ENCODE measurements at places on chromosomes 6 and 20. TPM values are rescaled to one million over a fixed set of nuclear protein-coding genes. Genes with fewer than 3 reads are reported as not detected.
A peak's percentile ranks its signal among the peaks of the same experiment; 100 is the strongest.

DNA sequence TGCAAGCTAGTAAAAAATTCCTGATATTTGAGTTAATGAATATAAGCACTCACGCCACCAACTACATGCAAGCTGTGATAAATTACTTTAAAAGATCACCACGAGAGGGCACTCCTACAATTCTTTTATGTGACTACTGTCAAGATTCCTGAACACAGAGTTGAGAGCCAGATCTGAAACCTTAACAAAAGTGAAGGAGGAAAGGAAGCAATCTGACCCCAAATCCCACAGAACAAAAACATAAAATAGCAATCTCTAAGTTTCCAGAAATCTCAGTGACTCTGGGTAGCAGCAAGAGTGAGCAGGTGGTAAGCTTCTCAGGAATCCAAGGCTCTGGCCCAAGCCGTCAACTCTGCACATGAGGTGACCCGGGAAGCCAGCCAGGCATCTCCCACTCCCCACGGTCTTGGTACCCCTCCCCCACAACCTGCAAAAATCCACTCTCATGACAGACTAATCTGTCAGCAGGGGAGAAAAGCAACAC is 55.1 kb downstream of the STAU1 start:
- no peak for DNase-seq

The SLC35D3 gene
- not detected for total RNA-seq

The ADA gene
- total RNA-seq, result 11.3 TPM

DNA sequence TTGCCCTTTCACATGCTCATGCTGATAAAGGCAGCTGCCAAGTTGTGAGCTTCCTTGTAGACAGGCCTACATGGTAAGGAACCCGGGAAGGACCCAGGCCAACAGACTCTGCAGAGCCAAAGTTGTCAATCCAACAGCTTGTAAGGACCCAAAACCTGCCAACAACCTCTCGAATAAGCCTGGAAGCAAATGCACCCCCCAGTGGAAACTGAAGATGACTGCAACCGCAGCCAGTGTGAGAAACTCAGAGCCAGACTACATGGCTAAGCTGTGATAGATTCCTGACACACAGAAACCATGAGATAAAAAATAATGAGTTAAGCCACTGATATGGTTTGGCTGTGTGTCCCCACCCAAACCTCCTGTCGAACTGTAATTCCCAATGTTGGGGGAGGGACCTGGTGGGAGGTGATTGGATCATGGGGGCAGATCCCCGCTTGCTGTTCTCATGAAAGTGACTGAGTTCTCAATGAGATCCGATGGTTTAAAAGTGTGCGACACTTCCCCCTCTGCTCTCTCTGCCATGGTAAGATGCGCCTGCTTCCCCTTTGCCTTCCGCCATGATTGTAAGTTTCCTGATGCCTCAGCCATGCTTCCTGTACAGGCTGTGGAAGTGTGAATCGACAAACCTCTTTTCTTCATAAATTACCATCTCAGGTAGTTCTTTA is 18.8 kb upstream of the CLPSL2 start:
- DNase-seq, result no peak

GRCh38 chr20:10671221-10671918 is 2.4 kb downstream of the JAG1 start:
- peak; percentile 89 for DNase-seq

The NOX3 gene
- not detected for total RNA-seq

DNA sequence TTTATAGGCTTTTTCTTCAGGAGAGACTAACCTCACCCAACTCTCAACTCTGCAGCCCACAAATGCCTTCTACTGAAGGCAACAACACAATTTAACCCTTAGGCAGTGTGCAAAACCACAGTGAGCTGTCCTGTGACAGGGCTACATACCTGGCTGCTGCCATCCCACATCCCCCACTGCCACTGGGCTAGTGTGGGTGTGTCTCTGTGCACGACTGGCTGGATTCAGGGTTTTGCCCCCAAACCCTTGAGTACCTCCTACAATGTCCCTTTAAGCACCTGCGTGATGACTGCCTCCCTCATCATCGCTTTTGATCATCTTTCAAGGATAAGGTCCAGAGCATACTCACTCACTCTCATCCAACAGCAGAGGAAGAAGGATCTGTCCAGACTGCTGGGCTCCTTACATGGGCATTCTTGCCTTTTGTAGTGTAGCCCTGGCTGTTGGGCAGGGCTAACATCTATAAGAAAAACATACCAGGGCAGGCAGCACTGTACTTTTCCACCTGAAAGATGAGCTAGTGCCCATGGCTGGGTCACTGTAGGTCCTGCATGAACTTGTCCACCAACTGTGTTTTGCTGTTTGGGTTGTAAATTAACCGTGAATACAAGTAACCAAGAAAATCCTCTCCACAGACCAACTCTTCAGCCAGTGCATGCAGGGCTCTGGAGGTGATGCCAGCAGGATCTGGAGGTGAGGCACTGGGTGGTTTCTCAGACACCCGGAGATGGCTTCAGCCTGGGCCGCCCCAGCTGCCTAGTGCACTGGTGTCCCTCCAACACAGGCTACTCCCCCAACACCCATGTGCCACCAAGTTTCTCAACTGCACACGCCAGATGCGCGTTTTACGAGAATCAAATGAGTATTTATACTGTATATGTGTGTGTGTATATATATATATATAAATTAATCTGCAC is 45.2 kb downstream of the PLCG1 start:
- DNase-seq, result no peak

GRCh38 chr20:1946762-1947534 is 46.9 kb downstream of the PDYN start:
- DNase-seq, result peak; percentile 54

The CFAP206 gene
- 0.42 TPM for total RNA-seq

- DNase-seq, result no peak
Measured at GRCh38 chr6:135577059-135577538, 79.6 kb upstream of the AHI1 start.

- no peak for DNase-seq
Measured at GRCh38 chr20:17205084-17205813, 21.6 kb upstream of the PCSK2 start.

The B4GALT5 gene
- total RNA-seq, result 32.6 TPM

The TP53INP2 gene
- total RNA-seq, result 85.0 TPM

The SDC4 gene
- 152 TPM for total RNA-seq

The CDKAL1 gene
- total RNA-seq, result 9.8 TPM

The GTSF1L gene
- not detected for total RNA-seq

DNA sequence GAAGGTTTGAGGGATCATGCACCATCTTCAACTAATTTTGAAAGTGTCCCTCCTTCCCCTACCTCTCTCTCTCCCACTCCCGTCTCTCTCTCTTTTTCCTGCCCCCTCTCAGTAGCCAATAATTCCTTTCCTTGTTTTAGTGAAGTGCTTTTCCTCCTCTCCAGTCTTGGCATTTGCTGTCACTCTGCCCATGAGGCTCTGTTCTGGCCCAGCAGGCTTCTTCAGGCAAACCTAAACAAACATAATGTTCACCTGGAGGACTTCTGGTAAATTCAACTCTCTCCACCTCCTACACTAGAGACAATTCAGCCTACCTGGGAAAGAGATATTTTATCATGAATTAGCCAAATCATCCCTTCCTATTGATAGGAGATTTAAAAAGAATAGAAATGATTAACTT is 320.4 kb upstream of the RNF24 start:
- DNase-seq, result no peak

DNA sequence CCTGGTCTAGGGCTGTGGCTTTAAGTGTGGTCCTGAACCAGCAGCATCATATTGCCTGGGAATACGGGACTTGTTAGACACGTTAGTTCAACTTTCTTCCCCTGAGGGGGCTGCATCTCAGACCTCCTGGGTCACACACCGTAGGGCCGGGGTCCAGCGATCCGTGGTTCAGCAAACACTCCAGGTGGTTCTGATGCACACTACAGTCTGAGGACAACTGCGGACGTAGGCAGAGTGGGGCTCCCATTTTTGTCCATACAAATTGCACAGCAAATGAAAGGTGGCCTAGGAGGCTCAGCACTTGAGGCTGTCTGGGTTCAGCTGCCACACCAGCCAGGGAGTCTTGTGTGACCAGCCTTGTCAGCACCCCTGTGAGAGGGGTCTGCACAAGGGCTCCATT is 233.1 kb downstream of the QKI start:
- DNase-seq, result no peak

GRCh38 chr6:13433709-13434121 is 53.7 kb downstream of the GFOD1 start:
- no peak for DNase-seq

The ELOVL2 gene
- 1.2 TPM for total RNA-seq

The CD40 gene
- total RNA-seq, result 11.1 TPM

DNA sequence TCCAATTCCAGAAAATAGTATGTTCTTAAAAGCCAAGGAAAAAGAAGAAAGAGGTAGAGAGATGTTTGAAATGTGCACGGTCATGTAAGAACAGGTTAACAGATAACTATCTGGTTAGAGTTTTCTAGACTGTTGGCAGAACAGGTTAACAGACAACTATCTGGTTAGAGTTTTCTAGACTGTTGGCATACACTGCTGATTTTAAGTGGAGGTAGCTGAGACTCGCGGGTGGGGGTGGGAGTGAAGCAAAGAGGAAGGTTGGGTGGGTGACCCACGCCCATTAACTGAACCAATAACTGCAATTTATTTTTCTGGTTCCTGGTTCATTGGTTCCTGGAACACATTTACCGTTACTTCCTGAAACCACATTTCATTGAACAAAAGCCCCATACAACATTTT is 157.5 kb downstream of the ELOVL4 start:
- no peak for DNase-seq

The GRM1 gene
- 0.52 TPM for total RNA-seq

GRCh38 chr6:157019115-157019641 is 242.0 kb downstream of the ARID1B start:
- no peak for DNase-seq

The IRF4 gene
- 1.6 TPM for total RNA-seq

The OOEP gene
- not detected for total RNA-seq

GRCh38 chr20:49028684-49029083 is 17.4 kb upstream of the CSE1L start:
- DNase-seq, result no peak

The BTNL2 gene
- total RNA-seq, result not detected

GRCh38 chr6:144217264-144217663 is 66.9 kb downstream of the STX11 start:
- no peak for DNase-seq

- DNase-seq, result no peak
Measured at GRCh38 chr6:94894300-94894699, 683.0 kb upstream of the MANEA start.

- no peak for DNase-seq
Measured at GRCh38 chr20:14745830-14746229, 408.4 kb upstream of the FLRT3 start.

DNA sequence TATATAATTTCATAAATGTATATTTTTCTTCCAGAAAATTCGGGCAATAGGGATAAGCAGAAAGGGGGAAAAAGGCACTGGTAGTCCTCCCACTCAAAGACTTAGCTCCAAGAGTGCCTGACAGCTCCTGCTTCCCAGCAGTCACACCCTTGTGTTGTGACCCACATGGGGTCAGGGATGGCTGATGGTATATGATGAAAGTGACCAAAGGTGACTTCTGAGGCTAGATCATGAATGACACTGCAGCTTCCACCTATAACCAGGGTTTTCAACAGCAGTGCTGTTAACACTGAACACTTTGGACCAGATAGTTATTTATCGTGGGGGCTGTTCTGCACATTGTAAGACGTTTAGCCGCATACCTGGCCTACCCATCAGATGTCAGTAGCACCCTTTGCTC is 22.3 kb downstream of the FAM50B start:
- no peak for DNase-seq

The PFDN6 gene
- 43.9 TPM for total RNA-seq

The KCNK15 gene
- 2.2 TPM for total RNA-seq

DNA sequence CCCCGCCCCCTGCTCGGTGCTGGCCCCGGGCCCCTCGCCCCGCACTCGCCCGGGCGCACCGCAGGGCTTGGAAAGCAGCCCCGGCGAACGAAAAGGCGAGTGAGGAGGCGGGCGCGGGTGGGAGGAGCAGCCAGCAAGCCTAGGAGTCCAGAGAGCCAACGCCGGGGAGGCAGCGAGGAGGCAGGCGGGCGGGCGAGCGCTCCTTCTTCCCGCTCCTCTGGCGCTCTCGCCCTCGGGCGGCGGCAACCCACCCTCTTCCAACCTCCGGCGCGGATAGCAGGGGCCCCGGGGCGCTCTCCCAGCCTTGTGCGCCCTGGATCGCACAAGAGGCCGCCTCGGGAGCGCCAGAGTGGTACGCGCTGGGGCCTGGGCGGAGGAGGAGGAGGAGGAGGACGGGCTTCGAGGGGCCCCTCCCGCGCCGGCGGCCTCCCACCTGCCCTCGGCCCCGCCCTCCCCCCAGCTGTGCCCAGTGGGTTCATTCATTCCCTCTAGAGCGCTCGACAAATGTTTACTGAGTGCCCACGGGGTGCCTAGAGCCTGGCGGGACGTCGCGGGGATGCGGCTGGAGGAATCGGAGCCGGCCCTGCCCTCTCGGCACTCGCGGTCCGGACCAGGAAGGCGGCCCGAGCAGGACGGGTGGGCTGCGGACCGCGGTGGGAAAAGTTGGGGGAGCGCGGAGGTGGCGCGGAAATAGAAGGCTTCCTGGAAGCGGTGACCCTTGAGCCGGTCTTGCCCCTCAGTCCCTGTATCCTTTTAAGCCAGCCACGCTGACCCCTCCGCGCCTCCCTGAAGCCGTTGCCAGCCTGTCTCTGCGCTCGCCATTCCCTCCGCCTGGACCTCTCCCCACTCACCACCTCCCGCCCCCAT is at the start of gene BMP7:
TSS of gene BMP7 (minus strand) at position 351 of the 867 bp plus-strand sequence. CDS start 519 bp downstream, outside the sequence.
- no peak for DNase-seq

- no peak for DNase-seq
Measured at GRCh38 chr6:121609281-121609680, 173.8 kb downstream of the GJA1 start.

The KCNK5 gene
- 0.76 TPM for total RNA-seq

Data from left cardiac atrium (tissue), 4 donors.